ENCODE measurements at places on chromosomes 1 and 21. TPM values are rescaled to one million over a fixed set of nuclear protein-coding genes. Genes with fewer than 3 reads are reported as not detected.

DNA sequence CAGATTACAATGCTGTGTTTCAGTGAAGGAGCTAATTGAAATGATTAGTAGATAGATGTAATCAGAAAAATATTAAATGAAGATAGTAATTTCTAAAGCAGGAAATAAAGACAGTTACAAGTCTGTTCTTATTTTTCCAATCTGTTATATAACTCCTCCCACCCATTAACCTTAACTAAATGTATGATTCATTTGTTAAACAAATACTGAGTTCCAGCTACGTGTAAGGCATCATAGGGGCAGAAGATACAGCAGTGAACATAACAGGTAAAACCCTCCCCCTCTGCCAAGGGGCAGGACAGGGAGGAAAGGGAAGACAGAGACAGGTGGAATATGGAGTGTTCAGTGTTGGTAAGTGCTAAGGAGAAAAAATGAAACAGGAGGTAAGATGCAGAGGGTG is at the start of gene FAM177B:
TSS of gene FAM177B (plus strand) at position 231 of the 400 bp plus-strand sequence. CDS start 9,344 bp downstream, outside the sequence.
- DNase-seq, result no peak

PLCH2 gene
- 7.9 TPM for total RNA-seq

GRCh38 chr1:8551057-8551456 is 233.1 kb downstream of the SLC45A1 start:
- no peak for DNase-seq

DNA sequence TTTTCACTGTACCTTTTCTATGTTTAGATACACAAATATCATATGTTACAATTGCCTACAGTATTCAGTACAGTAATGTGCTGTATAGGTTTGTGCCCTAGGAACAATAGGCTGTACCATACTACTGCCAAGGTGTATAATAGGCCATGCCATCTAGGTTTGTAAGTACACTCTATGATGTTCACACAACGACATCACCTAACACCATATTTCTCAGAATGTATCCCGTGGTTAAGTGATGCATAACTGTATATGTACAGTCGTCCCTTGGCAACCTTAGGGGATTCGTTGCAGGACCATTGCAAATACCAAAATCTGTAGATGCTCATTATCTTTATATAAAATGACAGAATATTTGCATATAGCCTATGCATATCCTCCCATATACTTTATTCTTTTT is 5.8 kb upstream of the SSR2 start:
- DNase-seq, result no peak
